Stimulated activated CD8-positive, alpha-beta memory T cell treated with anti-CD3 and anti-CD28 coated beads, Interleukin-15, amount 100 ng/mL, for 4 hours (primary cell): ENCODE measurements at places on chromosomes 16 and 17.

- DNase-seq = no peak
Measured at GRCh38 chr17:13346081-13346533, 255.6 kb downstream of the HS3ST3A1 start.

GRCh38 chr17:57045868-57046704, 39.0 kb upstream of the AKAP1 start:
- no peak for DNase-seq

DNA sequence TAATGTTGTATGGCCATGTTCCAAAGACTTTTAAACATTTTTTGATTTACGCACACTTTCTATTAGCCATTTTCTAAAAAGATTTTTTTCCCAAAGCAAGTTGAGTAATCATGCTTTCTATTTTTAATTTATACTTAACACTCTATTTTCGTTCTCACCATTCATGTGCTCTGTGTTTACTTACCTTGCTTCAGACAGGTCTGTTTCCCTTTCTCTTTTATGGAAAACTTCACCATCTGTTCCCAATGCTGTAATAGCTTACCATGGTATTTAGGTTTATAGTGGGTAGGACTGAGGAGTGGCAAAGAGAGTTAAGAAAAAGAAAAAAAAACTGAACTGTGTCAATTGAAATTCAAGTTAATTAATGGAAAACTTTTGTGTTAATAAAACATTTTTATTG, 37.5 kb upstream of the KCNJ16 start:
- DNase-seq = no peak

GRCh38 chr17:64765191-64765889, 103.2 kb upstream of the SMURF2 start:
- DNase-seq = no peak

GRCh38 chr17:47624727-47625068, 25.0 kb upstream of the KPNB1 start:
- DNase-seq = no peak

GRCh38 chr16:9900576-9900975, 281.7 kb downstream of the GRIN2A start:
- DNase-seq = no peak

GRCh38 chr16:27849621-27850020, 213.9 kb downstream of the GSG1L start:
- DNase-seq = no peak

DNA sequence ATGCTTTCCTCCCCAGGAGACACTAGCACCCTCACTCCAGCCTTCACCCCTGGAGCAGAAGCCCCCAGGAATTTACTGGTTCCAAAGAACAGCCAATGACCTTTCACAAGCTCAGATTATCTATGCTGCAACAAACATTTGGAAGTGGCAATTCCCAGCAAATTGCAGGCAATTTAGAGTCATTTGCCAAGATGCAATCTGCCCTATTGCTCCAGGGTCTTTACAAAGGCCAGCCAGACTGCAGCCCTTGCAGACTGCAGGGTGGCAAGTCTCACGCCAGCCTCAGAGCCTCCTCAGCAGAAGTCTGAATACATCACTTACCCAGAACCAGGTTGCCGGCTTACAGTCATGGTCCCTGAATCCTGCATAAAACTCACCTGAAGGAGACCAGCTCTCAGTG, 21.8 kb downstream of the AXIN1 start:
- no peak for DNase-seq

DNA sequence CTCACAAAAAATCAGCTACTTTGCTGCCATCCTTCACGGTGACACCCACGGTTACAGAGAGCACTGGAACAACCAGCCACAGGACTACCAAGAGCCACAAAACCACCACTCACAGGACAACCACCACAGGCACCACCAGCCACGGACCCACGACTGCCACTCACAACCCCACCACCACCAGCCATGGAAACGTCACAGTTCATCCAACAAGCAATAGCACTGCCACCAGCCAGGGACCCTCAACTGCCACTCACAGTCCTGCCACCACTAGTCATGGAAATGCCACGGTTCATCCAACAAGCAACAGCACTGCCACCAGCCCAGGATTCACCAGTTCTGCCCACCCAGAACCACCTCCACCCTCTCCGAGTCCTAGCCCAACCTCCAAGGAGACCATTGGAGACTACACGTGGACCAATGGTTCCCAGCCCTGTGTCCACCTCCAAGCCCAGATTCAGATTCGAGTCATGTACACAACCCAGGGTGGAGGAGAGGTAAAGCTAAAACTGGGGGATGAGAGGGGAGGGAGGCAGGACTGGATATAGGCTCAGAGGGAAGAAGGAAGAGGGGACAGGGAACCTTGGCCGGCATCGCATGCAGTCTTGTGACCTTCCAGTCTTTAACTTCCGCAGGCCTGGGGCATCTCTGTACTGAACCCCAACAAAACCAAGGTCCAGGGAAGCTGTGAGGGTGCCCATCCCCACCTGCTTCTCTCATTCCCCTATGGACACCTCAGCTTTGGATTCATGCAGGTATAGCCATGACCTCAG, 581 bp downstream of the CD68 start:
- no peak for DNase-seq

GRCh38 chr16:73012341-73012740, 35.6 kb downstream of the ZFHX3 start:
- DNase-seq = no peak

- no peak for DNase-seq
Measured at GRCh38 chr16:15598648-15599190, 44.2 kb downstream of the MARF1 start.

DNA sequence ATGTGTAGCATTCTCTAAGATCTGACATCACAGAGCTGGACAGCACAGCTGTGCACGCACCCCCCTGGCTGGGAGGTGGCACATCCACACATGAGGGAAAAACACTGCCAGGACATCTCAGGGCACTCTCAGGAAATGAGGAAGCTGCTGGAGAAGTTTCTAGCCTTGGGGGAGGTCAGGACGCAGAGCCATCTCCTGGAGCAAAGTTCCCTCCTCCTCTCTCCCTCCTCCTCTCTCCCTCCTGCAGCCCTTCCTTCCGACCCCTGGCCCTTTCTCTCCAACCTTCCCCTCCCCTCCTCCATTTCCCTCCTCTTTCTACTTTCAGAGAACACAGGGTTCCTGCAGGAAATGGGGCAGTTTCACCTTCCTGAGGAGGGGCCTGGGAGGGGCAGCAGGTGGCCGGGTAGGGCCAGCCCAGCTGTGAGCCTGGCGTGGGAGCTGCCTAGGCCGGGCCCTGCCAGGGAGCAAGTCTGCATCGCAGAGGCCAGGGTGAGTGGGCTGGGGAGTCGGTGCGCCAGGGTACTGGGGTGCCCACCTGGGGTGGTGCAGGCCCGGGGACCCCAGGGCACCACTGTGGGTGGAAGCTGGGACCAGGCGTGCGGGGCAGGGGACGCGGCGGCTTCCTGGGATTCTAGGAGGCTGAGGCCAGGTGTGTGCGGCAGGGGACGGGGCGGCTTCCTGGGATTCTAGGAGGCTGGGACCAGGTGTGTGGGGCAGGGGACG, at the start of gene DPEP1:
TSS of gene DPEP1 (plus strand) at position 412 of the 723 bp plus-strand sequence. CDS start 16,769 bp downstream, outside the sequence.
- no peak for DNase-seq

GRCh38 chr16:89197033-89197632, 3.2 kb downstream of the SLC22A31 start:
- no peak for DNase-seq

DNA sequence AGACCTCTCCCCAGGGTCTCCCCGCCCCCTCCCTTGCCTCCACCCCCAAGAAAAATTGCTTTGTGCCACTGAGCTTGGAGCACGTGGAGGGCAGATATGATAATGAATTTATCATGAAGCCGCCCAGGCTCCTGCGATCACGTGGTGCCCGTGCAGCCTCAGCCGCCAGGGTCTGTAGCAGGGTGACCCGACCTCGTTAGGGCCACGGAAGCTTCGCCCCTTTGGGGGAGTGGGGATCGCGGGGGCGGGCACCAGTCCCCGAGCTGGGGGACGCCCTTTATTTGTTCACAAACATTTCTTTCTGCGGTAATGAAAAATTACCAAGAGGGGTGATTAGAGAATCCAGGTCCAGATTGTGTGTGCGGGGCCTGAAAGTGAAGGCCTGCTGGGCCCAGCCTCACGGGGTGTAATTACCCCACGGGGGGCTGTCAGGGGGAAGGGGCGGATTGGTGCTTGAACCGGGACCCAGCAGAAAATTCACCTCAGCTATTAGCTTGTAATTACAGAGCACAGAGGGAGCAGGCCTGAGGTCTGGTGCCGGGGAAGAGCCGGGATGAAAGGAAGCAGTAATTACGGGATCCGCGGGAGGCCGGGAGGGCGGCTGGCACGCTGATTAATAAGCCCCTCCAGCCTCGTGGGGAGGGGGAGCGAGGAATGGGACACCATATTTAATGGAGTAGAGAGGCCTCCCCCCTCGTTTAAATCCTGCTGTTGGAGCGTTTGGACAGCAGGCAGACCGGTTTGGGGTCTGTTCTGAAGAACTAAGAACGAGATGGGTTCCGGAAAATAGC, 13.3 kb downstream of the GSE1 start:
- no peak for DNase-seq

- no peak for DNase-seq
Measured at GRCh38 chr16:2044541-2044940, 3.1 kb downstream of the NTHL1 start.

GRCh38 chr16:30543067-30543466, 8.4 kb upstream of the ZNF747 start:
- no peak for DNase-seq

- DNase-seq = no peak
Measured at GRCh38 chr17:45277992-45278391, 16.1 kb upstream of the SPATA32 start.

- no peak for DNase-seq
Measured at GRCh38 chr17:35666070-35666469, 65.4 kb upstream of the RASL10B start.

- no peak for DNase-seq
Measured at GRCh38 chr16:86335266-86336172, 174.8 kb upstream of the FOXF1 start.

- no peak for DNase-seq
Measured at GRCh38 chr16:51825779-51826178, 674.7 kb upstream of the SALL1 start.

DNA sequence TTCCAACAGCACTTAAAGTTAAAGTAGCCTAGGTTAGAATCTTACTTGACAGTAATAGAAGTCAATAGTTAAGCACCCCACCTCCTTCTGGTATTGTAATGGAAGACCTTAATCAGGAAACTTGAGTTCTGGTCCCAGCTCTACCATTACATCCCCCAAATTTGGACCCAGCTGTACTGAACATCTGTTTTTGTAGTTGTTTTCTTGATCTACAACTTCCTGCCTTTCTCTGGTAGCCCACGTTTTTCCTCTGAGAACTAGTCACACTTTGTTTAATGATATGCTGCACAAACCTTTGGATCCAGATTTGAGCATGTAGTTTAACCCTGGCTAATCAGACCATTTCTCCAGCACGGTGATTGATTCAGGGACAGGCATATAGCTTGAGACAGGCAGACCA, 505.0 kb downstream of the HS3ST4 start:
- no peak for DNase-seq

DNA sequence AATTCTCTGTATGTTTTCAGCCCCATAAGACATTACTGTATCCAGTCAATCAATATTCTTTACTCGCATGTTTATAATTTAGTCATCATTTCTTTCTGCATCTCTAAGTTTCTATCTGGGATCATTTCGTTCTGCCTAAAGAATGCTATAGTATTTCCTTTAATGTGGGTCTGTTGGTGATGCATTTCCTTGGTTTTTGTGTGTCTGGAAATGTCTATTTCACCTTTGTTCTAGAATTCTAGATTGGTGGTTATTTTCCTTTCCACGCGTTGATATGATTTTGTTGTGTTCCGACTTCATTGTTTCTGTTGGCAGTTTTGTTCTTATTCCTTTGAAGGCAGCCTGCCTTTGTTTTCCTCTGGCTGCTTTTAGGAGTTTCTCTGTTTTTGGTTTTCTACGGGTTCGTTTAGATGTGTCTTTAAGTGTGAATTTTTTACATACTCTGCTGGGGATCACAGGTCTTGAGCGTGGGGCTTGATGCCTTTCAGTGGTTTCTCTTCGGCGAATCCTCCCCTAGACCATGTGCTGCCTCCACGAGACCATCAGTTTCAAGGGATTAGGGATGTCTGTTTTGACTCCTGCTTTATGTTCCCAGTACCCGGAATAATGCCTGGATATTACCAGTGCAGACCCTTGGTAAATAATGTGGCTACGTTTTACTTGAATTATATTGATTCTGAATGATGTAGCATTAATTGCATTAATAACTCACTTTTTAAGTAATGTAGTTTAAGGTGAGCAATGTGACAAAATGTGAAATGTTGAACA, 23.5 kb downstream of the POLR3E start:
- no peak for DNase-seq

GRCh38 chr16:339680-340079, 12.8 kb downstream of the AXIN1 start:
- DNase-seq = no peak

GRCh38 chr17:28363186-28363585, 1.8 kb downstream of the SEBOX start:
- DNase-seq = no peak

- DNase-seq = no peak
Measured at GRCh38 chr17:27356091-27356705, 62.3 kb downstream of the WSB1 start.

- no peak for DNase-seq
Measured at GRCh38 chr17:2438823-2439222, 38.0 kb upstream of the MNT start.

GRCh38 chr17:28956112-28956511, 4.8 kb upstream of the PHF12 start:
- DNase-seq = no peak

DNA sequence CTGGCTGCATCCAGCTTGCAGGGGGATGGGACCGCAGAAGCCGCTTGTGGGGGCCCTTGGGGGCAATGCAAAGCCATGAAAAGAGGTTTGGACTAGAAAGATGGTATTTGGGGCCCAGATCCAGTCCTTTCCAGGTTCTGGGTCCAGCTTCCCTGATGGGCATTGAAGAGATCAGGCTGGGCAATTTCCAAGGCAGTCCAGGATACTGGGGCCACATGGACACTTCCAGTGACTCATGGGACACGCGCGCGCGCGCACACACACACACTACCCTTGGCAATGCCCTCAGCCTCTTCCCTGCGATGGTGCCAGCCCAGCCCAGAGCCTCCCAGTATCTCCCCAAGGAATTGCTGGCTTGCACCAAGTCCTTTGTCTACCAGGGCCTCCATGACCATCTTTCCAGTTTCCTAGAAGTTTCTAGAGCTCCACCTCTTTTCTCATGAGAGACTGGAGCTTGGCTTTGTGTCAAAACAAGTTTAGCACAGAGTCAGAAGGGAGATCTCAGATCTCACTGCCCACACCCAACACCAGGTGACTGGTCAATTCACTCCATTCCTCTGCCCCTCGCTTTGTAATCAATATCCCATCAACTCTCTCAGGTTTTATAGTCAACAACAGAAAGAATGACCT, 44.3 kb downstream of the WNT3 start:
- DNase-seq = no peak

- DNase-seq = no peak
Measured at GRCh38 chr17:40284085-40284713, 3.5 kb upstream of the CDC6 start.
